ENCODE measurements at places on chromosomes 2 and 18.

DNA sequence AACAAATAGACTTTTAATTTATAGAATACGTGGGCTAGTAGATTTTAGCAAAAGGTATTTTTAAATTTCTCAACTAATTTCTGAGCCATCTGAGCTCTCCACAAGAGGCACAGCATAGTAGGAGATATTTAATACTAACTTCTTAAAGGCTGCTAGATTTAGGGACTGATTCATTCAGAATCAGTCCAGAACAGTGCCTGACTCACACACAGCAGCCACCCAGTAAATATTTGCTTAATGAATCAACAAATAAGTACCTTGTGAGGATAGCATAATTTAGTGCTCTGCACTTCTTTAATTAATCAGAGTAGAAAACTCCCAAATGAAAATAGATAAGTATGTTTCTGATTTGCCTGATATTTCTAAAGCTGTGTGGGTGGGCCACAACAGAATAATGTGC is 35.6 kb upstream of the SYT4 start:
- DNase-seq, result no peak

DNA sequence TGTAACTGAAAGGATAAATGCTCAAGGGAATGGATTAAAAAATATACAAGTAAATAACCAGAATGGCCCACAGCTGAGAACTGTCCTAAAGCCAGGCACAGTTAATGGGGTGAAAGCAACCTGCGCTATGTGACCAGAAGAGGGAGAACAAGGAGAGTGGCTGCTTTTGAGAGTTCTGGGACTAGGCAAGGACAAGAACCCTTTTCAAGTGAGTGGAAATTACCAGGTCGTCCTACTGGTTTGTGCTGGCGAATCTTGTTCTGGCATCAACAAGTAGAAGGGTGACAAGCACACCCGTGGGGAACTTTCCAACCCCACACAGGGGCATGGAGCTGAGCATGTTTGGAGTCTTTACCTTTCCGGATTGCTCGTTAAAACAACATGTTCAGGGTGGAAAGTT is 82.8 kb downstream of the TMEM17 start:
- DNase-seq, result no peak

- no peak for DNase-seq
These were observed 119.1 kb upstream of the PELI1 start for GRCh38 chr2:64263315-64263714.

- no peak for DNase-seq
These were observed 238.5 kb downstream of the MTX2 start for GRCh38 chr2:176507786-176508185.

DNA sequence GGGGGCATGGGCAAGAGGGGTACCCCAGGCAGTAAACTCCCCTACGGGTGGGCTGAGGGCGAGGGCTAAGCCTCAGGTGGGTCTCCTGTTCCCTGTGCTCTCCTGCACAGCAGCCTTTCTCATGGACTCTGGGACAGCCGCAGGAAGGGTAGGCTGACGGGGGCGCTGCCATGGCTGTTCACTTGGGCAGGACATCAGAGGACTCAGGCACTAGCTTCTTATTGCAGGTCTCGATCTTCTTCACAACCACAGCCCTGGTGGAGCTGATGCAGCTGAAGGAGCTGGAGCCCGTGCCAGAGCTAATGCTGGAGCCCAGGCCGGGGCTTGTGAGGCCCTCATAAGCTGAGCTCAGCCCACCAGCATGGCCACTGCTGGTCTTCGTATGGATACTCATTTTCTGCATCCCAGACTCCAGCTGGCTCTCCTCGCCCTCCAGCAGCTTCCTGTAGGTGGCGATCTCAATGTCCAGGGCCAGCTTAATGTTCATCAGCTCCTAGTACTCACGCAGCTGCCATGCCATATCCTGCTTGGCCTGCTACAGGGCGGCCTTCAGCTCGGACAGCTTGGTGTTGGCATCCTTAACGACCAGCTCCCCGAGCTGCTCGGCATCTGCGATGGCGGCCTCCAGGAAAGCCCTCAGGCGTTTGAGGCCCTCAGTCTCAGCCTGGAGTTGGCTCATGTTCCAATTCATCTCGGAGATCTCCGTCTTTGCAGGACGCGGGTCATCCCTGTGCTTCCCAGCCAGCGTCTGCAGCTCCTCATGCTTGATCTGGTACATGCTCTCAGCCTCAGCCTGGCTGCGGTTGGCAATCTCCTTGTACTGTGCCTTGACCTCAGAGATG is 359.8 kb upstream of the SETBP1 start:
- no peak for DNase-seq

DNA sequence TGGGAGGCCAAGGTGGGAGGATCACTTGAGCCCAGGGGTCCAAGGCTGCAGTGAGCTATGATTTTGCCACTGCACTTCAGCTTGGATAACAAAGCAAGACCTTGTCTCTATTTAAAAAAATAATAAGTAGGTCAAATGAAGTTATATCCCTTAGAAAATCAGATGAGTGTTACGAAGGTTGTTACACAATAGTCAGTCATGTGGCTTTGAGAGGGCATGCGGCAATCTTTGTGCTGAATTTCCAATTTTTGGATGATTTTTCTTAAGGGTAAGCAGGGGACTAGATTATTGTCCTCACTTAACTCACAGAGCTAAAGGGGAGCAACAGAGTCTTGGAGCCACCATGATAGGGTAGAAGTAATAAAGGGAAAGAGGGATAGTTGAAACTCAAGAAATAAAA is 71.8 kb downstream of the B3GNT2 start:
- DNase-seq, result no peak

- no peak for DNase-seq
These were observed 5.0 kb downstream of the AP1S3 start for GRCh38 chr2:223832241-223832903.

GRCh38 chr2:157428500-157429175 is 15.3 kb downstream of the CYTIP start:
- no peak for DNase-seq

GRCh38 chr18:45251236-45251635 is 364.0 kb upstream of the SLC14A2 start:
- DNase-seq, result no peak

DNA sequence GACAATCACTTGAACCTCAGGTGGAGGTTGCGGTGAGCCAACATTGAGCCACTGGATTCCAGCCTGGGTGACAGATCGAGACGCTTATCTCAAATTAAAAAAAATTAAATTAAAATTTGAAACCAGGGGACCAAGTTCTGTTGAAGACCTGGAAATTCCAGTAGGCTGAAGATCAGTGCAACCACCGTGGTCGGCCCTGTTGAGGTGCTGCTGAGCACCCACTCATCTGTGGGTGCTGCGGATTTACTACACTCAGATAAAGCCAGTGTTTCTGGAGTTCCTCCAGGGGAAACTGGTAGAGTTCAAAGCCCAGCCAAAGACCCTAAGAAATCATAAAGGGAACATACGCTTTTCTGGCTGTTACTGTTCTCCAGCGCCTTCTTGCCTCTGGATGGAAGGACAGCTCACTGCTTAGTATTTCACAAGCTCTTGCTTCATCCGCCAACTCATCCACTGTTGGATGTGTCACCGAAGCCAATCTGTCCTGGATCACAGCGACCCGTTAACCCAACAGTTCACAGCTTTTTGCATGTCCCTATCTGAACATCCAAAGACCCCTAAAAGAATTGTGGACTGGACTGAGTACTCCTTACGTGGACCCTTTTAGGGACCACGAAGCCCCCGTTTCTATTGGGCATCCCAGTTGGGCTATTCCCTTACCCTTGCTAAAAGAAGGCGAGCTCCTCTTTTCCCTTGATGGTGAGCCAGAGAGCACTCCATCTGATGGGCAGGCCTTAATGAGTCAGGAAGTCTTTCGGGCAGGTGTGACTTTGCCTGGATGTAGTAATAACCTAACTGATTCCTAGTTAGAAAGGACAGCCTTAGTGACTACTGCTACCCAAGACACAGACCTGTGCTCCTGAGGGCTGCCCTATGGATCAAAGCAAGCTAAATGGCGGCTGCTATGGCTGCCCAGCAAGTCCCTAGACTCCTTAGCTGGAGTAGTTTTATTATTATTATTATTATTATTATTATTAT is 6.0 kb upstream of the ALPP start:
- DNase-seq, result no peak

- DNase-seq, result no peak
These were observed 810.7 kb downstream of the LRRTM4 start for GRCh38 chr2:76711490-76711889.

DNA sequence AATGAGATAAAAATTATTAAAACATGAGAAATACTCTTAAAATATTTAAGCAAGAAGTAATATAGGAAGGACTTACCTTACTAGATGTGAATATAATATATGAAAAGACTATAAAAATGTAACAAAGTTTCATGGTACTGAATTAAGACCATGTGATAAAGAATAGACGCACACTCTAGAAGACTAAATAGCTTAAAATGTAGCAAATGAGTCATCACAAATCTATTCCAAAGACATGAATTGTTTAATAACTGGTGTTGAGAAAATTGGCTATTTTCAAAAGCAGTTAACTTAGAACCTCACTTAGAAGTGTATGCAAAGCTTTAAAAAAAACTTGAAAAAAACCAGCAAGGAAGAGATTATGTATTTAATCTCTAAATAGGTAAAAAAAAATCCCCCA is 64.1 kb downstream of the POLE4 start:
- no peak for DNase-seq

DNA sequence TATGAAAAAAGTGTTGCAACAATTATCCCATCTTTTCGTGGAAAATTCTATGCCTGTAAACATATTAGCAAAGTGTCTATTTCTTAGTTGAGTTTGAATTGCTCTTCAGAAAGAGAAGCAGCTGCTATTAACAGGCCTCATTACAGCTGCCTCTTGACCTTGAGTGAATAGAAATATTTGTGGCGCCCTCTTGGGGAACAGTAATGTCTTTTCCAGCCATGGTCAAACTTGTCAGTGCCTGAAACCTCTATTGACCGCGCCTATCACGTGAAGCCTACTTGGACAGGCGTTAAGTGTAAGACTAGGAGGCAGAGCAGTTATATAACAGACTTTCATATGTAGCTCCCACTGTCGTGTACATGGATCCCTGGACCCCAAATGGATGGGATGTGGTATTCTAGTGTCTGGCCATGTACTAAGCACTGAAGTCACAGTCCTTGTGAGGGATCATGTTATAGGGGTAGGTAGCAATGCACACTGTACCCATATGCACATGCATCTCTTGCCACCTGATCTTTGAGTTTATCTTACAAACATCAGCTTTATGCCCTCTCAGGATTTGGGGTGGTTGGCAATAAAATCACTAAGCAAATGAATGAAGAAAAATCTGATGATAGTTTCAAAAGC is 245.0 kb downstream of the PTGR3 start:
- DNase-seq, result no peak

DNA sequence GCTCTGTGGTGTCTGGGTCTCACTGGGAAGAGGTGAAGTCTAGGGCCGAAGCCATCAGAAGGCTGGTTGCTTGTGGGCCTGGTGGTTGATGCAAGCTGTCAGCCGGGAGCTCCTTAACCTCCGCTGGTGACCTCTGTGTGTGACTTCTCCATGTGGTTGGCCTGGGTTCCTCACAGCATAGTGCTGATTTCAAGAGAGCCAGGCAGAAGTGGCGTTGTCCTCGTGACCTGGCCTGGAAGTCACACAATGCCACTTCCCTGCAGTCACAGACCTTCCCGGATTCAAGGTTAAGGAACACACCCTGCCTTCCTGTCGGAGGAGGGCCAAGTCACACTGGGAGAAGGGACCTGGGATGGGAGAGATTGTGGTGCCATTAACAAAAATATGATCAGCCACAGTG is 303.7 kb upstream of the HS6ST1 start:
- DNase-seq, result no peak

GRCh38 chr2:36163520-36164254 is 191.9 kb upstream of the CRIM1 start:
- no peak for DNase-seq

GRCh38 chr2:66437691-66438497 is 3.0 kb downstream of the MEIS1 start:
- DNase-seq, result no peak

GRCh38 chr2:85248773-85249509 is 78.8 kb downstream of the TGOLN2 start:
- no peak for DNase-seq

DNA sequence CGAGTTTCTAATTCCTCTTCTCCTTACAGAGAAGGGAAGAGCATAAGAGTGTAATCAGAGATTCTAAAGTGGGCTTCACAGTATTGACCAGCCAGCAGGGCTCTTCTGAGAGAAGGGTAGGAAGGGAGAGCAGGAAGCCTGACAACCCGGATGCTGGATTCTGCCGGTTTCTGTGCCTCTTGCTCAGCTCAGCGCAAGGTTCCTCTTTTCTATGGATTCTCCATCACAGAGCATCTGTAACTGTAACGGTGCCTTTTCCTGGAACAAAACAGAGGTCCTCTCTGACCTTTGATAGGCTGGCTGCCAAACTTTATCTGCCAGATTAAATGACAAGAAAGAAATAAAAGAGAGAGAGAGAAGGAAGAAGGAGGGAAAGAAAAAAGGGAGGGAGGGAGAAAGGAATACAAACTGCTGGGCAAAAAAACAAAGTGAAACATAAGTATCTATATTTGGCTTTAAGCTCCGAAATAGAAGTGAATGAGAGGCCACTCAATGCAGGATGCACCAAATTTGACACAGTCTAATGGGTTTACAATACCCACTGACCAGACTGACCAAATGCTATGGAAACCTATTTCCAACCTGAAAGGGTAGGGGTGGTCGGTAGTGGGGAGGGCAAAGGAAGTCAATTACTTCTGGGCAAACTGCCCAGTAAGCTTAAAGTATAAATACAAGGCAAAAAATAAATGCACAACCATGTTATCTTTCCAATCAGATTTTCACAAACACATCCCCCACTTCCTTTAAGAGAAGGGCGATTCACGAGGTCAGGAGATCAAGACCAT is 59.2 kb downstream of the PIEZO2 start:
- peak; percentile 41 for DNase-seq

DNA sequence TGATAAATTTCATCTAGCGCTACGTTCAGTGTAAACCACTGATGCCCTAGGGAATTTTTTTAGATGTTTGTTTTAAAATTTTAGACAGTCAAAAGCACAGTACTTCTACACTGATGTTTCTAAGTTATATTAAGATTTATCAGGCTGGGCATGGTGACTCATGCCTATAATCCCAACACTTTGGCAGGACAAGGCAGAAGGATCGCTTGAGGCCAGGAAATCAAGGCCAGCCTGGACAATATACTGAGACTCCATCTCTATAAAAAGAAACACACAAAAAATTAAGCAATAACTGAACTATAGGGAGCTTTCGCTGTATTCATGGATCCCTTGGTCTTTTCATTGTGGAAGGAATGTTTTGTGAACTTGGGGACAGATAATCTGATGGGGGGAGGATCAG is 50.6 kb upstream of the MAPRE2 start:
- no peak for DNase-seq

DNA sequence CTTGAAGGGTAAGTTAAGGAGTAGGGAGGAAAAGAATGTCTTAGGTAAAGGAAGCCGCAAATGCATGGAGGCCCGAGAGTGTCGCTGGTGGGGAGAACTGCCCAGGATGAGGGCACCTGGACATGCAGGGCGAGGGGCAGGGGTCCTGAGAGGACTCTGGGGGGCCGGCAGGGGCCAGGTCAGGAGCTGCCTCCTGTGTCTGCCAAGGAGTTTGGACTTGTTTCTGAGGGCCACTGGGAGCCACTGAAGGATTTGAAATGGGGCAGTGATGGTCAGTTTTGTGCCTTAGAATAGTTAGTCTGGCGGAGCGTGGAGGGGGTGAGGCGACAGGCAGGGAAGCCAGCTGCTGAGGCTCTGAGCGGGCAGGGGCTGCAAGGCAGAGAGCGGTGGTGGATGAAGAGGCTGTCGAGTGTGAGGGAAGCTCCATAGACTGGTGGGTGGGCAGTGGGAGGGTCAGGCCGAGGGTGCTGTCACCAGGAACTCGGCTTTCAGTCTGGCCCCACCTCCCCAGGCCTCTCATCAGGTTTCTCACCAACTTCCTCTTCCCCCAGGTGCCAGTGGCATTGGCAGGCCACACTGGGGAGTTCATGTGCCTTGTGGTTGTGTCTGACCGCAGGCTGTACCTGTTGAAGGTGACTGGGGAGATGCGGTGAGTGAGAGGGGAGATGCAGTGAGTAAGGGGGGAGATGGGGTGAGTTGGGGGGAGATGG is 14.7 kb upstream of the SLC4A3 start:
- DNase-seq, result no peak
